ENCODE measurements at places on chromosomes 6 and 20.

- no peak for DNase-seq
These were observed 102.3 kb upstream of the MAP3K7 start for GRCh38 chr6:90689172-90689571.

GRCh38 chr6:37699138-37699766, 1.6 kb upstream of the MDGA1 start:
- no peak for DNase-seq

DNA sequence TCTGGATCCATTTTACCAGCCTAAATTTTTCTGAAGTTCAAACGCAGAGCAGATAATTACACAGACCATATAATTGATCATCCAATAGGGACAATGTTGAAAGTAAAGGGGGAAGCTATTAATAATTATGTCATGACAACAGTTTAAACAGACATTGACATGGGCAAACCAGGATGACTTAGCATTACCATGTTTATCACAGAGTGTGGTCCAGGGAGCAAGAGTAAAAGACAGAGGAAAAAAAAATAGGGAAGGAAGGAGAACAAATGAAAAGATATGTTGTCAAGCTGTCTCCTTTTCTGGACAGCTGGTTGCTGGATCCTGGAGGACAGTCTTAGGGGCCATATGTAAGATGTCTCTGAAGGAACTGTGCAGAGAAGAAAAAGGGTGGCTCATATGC, 69.4 kb upstream of the FBXL4 start:
- DNase-seq: no peak

GRCh38 chr6:26025047-26025893, 62.0 kb upstream of the HFE start:
- no peak for DNase-seq

DNA sequence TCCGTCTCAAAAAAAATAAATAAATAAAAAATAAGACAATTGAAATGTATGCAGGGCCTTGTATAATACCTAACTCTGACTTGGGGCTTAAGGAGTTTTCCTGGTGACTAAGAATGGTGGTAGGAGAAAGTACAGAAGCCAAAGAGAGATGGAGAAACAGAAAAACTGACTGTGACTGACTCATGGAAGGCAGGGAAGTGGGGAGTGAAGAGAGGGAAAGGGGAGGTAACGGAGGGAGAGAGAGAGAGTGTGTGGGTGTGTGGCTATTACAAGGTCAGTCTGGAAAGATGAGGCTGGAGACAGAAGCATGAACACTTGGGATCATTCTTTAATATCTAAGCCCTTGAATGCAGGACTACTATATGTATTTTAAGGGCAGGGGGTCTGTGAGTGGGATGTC, 38.5 kb downstream of the SNRNP48 start:
- DNase-seq: no peak

DNA sequence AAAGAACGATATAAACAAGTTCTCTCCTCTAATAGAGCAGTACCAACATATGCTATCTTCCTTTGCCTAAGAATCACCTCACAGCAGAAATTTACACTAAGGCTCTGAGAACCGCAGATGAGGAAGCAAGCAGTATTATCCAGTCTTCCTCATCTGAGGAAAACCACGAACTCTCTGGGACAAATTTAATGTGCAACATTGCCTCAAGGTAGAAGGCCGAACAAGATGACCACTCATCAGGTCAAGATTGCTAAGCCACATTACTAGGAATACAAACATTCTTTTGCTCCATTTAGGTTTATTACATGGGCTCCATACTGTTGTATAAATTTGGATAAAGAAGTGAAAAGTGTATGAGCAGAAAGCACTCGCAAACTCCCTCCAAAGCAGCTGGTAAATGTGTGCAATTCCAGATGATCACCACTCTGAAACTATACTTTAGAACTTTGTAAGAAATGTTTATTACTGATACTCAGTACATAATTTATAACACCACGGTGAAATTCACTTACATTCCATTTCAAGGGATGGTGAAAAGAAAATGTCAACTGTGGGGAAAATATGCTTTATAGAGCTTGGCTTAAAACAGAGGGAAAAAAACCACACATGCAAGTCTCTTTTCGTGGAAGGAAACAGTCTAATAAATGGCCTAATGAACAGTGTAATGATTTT, 398.4 kb downstream of the BTBD9 start:
- DNase-seq: no peak

DNA sequence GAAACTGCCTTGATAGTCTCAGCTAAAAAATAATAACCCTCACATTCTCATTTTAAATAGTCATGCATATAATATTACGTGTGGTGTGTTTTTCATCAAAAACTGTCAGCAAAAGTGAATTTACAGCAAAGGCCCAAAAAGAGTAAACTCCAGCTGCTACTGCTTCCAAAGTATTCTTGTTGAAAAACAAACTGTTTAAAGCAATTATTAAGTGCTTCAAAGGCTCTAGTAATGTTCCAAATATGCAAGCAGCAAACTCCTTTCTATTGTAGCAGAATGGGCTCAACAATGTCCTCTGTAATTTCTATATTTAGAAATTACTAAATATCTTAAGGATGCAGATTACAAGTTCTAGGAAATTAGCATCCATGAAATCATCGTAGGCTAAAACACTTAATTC, 280.0 kb upstream of the TBX18 start:
- DNase-seq: no peak

- no peak for DNase-seq
These were observed 64.6 kb downstream of the RPP40 start for GRCh38 chr6:4939241-4939640.

DNA sequence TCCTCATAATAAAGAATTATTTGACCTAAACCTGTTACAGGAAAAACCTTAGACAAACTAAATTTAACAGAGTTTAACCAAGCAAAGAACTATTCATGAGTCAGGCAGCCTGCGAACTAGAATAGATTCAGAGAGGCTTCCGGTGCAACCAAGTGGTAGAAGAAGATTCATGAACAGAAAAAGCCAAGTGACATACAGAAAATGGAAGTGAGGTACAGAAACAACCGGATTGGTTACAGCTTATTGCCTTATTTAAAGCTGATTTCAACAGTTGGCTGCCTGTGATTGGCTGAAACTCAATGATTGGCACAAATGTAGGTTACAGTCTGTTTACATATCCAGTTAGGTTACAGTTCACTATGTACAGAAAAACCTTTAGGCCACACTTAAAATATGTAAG, 10.1 kb downstream of the PPP1R3G start:
- DNase-seq: no peak

- peak; percentile 91 for DNase-seq
These were observed at the start of gene LZTS3 for GRCh38 chr20:3172933-3173609. Gene LZTS3 (minus strand): TSS chr20:3173549. CDS start chr20:3167163, 6,386 bp downstream.

Data from 8988T (cell line).